ENCODE measurements at places on chromosomes 7 and 10.

GRCh38 chr7:76281706-76282343, 20.6 kb upstream of the HSPB1 start:
- DNase-seq: no peak

GRCh38 chr10:113291413-113291812, 261.4 kb upstream of the HABP2 start:
- no peak for DNase-seq

DNA sequence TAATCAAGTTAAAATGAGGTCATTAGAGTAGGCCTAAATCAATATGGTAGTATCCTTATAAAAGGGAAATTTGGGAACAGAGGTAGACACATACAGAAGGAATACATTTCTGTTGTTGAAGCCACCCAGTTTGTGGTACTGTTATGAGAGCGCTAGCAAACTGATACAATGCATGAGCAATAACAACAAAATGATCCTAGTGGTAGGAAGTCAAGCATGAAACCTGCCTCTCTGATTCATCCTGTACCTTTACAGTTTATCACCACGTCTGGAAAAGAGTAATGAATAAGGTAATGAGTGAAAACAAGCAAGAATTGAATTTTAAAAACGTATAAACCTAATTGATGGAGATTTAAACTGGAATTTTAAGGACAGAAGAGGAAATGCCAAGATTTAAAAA, 217.2 kb downstream of the PCLO start:
- no peak for DNase-seq

- no peak for DNase-seq
Observed at GRCh38 chr7:136528329-136528728, 340.1 kb upstream of the CHRM2 start.

DNA sequence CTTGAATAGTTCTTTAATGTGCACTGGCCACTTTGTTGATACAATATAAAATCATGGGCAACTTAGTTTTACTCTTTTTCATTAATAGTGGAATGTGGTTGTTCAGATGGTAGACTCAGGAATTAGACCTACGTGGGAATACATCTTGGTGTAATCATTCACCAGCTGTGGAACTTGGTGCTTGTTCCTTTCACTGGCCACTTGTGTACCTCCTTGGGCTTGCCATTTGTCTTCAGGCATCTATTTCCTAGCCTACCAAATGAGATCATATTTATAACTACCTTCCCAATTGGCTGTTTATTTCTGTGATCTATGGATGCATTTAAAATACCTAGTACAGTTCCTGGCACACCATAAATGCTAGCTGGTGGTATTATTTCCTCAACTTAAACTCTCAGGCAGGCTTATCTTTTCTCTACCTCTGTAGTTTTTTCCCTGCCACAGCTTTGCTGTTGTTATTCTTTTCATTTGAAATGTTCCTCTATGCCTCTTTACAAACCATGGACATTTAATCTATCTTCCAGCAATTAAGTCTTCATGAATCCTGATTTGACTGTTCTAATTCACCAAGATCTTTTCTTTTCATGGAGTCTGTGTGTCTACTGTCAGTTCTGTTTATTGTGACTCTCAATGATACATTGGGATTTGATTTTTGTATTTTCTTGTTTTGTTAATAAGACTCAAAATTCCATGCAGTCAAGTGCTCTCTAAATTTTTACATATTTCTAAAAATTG, 113.0 kb downstream of the ADAM22 start:
- no peak for DNase-seq

GRCh38 chr10:70880077-70880534, 8.3 kb downstream of the PCBD1 start:
- peak; percentile 84 for DNase-seq

- peak; percentile 45 for DNase-seq
Observed at GRCh38 chr7:70582927-70583895, 548.7 kb upstream of the GALNT17 start.

DNA sequence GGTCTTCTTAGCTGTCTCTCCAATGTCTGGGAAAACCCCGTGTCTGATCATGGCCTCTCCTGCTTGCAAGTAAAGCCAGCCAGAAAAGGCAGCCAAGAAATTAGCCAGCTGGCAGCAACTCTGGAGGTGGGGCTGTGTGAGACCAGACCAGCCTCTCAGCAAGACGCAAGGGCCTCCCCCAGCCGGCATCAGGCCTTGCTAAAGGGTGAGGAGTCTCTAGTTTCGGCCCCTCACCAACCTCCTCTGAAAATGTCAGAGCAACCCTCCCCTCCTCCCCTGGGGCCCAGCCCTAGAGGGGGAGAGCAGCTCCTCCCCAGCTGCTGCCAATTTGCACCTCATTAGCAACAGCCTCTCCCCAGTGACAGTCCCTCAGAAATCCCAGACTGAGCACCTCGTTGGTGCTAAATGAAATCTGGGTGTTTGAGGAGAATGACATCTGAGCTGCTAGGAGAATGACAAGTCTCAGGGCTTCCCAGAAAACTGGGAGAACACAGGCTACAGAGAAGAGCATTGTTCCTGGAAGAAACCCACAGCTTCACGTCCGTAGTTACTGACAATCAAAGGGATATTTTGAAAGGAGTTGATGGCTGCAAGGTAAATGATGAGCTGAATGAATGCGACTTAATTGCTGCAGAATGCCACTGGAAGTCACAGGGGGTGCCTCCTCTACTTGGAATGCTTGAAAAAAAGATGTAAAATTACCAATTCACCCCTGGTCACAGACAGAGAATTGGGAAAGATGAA, 25.9 kb downstream of the DGKI start:
- DNase-seq: peak; percentile 82

DNA sequence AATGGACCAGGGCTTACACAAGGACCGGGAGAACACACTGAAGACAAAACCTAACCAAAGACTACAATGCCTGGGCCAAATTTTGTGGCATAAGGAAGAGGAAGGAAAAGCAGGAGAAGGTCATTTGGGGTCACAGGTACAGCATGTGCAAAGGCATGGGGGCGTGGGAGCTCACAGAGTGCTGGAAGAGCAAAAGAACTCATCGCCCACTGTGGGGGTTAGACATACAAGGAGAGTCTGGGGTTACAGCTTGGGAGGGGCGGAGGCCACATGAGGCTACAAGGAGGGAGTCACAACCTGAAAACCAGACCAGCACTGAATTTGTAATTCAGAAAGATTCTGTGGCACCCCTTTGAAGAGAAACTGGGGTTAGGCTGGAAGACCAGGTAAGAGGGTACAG, 9.7 kb downstream of the PUS7 start:
- DNase-seq: no peak

- DNase-seq: no peak
Observed at GRCh38 chr10:72292223-72292691, 18.5 kb downstream of the DDIT4 start.

All from neural progenitor cell (in vitro differentiated cells).